Nephron progenitor cell (in vitro differentiated cells): ENCODE measurements at places on chromosomes 5 and 9.
A peak's percentile ranks its signal among the peaks of the same experiment; 100 is the strongest.

DNA sequence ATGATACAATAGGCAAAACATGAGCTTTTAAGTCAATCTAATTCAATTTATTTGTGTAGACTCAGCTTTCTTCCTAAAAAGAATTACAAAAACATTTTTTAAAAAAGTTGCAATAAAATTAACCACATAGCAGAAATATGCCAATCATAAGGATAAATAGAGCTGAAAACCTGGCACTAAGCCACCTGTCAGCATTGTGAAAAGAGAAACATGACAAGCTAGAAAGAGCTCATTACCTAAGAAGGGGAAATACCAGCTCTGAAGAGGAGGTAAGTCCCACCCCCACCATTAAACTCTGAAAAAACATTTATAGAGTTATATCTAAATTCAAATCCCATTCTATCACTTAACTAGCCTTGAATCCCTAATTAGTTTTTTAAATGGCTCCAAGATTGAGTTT, 372.9 kb downstream of the OSTF1 start:
- DNase-seq, result no peak

DNA sequence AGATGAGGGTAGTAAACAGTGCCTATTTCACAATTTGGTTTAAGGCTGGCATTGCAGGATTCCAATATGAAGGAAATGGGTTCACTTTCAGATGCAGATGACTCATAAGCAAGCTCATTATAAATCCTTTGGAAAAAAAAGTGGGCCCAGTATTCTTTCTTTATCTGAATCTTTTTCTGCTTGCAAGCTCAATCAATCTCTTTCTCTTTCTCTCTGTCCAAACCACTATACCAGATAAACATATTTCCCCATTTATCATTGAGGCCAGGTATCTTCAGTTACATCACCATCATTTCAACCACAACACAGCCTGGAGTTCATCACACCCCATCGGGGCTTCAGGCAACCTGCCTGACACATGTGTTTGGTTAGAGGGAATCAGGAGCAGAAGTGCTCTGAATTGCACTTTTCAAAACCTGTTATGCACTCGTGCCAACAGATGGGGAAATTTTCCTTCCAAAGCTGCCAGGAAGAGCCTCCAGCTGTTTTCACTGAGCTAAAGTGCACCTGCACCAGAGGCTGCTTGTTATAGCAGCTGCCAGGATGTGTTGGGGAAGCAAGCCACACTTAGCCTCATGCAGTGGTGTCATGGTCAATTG, 30.0 kb upstream of the MAMDC2 start:
- no peak for DNase-seq

GRCh38 chr5:44835693-44836092, 26.9 kb downstream of the MRPS30 start:
- no peak for DNase-seq

GRCh38 chr5:172293054-172293744, 9.6 kb upstream of the UBTD2 start:
- DNase-seq, result peak; percentile 56

DNA sequence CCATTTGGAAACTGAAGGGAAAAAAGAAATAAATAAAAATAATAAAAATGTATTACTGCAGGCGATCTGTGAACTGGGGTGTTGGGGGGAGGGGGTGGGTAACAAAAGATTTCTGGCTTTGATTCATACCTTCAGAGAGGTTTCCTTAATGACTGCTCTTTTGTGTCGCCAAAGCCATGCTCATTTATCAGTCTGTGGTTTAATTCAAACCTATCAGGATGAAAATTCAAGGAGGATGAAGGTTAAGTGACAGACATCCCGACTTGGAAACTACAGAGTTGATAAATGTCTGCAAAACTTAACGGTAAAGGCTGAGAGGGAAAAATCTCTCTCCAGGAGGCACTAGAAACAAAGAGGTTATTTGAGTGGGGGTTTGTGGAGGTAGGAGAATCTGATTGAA, 278.2 kb downstream of the PSAT1 start:
- DNase-seq, result no peak

DNA sequence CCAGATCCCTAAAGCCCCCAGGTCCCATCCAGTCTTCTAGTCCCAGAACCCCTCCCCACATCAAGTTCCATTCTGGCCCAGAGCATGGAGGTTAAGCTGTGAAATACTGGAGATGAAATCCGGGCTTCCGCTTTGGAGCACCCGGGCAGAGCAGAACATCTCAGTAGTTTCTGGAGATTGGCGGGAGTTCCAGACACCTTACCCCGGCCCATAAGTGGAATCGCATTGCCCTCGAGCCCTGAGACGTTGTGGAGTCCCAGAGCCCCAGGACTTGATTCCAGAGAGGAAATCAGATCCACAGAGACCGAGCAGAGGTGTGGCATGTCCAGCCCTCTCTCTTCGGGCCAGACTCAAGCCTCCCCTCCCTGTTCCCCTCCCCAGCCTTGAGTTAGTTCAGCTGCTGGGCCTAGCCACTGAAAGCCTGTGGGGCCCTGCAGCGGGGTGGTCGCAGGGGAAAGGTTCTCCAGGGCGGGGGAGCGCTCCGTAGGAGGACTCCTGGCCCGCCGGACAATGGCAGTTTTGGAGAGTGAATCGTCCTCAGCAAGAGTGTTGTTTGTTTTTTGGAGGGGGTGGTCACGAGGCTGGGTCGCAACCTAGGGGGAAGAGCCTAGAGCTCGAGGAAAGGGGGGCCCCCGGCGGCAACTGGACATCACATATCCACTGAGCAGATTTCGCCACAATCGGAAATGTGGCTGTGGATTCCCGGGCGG, 1.0 kb upstream of the PAX5 start:
- peak; percentile 34 for DNase-seq

- DNase-seq, result no peak
Observed at GRCh38 chr5:56309262-56309826, 76.2 kb upstream of the ANKRD55 start.

DNA sequence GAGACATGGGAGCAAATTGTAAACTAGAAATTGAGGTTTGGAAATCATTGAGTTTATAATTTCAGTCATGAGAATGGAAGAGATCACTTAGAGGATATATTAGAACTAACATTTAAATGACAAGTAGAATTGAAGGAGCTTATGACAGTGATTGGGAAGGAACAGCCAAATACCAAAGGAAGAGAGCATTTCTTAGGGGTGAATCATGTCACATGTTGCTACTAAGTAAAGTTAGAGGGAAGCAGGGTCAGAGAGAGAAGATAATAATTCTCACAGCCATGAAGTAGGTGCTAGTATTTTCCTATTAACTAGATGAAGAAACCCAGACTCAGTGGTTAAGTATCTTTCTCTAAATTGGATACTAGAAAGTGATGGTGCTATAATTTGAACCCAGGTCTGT, 59.3 kb downstream of the COMMD10 start:
- DNase-seq, result no peak

DNA sequence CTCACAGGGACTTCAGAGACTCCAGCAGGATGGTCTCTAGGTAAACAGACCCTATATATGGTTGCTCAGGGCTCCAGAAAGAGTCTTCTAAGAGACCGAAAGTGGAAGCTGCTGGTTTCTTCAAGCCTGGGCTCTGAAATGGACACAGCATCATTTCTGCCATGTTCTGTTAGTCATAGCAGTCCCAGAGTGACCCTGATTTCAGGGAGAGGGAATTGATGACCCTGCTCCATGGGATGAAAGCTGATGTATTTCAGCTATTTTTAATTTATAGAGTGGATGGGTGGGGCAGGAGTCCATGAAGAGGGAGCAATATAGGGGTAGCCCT, 135.3 kb downstream of the FBXL7 start:
- DNase-seq, result no peak

GRCh38 chr9:108286638-108287206, 569.1 kb downstream of the ACTL7B start:
- DNase-seq, result no peak

GRCh38 chr5:119353213-119353612, 2.6 kb upstream of the TNFAIP8 start:
- no peak for DNase-seq

DNA sequence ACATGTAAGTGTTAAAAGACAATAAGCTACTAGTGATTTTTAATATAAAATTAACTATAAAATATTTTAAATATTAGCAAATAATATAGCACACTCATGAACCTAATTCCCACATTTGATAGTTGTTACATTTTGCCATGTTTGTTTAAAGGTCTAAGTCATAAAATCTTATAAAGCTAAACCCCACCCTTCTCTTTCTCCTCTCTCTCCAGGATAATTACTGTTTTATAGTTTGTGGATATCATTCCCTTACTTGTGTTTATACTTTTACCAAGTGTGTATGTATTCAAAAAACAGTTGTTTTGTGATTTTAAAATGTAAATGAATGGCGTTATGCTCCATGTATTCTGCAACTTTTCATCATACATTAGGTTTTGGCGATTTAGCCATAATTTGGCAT, 34.2 kb downstream of the LYRM7 start:
- no peak for DNase-seq

DNA sequence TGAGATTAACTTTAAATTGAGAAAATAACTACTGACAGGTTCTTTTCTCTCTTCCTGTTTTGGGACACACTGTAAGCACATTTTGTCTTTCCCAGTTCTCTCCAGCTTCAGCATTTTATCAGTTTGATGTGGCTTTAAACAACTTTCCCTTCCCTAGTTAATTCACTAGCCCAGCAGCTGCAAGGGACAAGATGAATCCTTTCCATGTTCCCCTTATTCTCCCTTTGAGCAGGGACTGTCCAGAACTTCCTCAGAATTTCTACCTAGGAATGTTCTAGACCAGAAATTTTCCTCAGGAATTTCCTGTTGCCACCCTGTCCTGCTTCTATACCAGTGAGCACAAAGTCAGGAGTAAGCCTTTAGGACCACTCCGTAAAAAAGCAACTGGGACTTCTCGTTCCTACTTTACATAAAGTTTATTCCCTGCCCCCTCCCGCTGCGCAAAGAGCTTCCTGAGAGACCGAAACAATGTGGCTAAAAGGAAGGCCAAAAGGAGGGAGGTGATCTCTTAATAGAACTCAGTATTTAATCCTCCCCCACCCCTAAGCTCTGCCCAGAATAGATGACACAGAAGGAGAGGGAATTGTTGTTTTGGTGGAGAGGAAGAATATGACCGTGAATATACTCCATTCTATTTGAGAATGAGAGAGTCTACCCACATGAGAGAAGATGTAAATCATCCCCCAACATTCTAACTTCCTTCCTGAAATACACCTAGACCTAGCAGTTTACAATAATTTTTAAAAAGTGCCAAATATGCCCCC, 61.9 kb downstream of the GLIS3 start:
- no peak for DNase-seq

DNA sequence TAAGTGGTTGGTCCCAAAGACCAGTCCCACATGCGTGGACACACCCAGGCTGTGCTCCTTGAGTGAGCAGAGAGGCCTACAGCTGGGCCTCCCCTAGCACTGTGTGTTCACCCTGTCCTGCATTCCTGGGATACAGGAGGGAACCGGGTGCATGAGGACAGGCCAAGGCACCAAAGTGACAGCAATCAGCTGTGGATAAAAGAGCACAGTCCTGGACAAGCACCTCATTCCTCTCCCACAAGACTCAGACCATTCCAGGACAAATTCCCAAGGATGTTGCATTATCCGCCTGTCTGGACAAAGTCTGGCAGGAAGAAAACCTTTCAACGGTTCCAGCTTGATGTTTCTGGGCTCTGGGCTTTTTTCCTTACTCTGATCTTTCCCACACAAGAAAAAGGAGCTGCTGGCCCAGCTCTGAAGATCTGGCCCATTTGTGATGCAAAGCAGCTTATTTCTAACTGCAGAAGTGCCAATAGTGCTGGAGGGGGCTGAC, 273.2 kb downstream of the ENC1 start:
- no peak for DNase-seq

DNA sequence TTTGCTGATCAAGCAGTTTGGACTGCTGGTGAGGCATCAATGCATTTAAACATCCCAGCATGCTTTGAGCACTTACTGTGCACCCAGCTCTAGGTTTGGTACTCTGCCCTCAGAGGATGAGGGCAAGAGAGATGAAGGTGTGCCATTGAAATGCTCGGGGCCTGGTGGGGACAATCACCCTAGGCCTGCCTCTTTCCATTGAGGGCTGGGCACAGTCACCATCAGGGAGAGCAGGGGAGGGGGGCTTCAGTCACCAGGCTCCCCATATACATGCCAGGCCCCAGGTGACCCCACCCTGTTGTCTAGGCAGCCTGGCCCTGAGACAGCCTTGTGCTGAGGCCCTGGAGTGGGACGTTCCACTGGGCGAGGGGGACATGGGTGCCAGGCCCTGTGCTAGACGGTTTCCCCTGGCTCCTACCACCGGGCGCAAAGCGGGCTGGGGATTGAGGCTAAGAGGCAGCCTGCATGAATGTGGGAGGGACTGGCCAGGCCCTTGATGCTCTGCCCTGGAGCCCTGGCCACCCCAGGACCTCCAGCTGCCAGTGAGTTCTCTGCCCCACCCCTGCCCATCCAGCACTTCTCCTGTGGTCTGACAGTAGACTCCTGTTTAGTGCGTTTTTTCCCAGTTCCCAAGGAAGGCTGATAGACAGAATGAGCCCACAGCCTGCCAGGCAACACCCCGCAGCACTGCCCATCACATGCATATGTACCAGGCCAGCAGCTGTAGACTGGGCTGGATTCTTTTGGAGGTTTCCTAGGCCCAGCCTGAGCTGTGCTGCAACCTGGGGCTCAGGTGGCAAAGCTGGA, 18.9 kb downstream of the TCF7 start:
- DNase-seq, result no peak

- DNase-seq, result no peak
Observed at GRCh38 chr5:98110791-98111190, 662.7 kb upstream of the RGMB start.

GRCh38 chr5:137600721-137601360, 101.7 kb upstream of the SPOCK1 start:
- DNase-seq, result no peak

- no peak for DNase-seq
Observed at GRCh38 chr5:112960863-112961504, 15.6 kb upstream of the DCP2 start.

GRCh38 chr5:115079924-115080623, 89.6 kb downstream of the TRIM36 start:
- DNase-seq, result no peak

DNA sequence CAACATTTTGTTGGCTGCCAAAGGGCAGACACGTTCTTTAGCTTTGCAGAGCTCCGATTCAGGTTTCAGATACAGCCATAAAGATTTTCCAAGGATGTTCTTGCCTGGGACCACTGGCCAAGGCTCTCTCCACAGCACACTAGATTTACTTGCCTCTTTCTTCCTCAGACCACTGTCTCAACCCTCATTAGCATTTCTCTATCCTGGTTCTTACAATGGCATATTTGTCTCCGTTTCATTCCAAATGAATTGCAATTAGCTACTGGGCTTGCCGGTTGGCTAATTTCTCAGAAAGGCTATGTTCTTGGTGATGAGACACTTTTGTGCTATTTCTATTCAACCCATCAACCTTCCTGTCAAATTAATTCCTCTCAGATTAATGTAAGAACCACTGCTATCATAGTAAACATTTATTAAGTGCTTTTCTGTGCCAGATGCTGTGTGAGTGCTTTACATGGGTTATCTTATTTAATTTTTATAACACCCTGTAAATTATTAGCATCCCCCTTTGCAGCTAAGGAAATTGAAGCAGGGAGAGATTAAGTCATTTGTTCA, 118.4 kb upstream of the NR3C1 start:
- no peak for DNase-seq

GRCh38 chr5:109506556-109506955, 96.8 kb upstream of the PJA2 start:
- no peak for DNase-seq
